ENCODE measurements at places on chromosomes 16 and 17.

DNA sequence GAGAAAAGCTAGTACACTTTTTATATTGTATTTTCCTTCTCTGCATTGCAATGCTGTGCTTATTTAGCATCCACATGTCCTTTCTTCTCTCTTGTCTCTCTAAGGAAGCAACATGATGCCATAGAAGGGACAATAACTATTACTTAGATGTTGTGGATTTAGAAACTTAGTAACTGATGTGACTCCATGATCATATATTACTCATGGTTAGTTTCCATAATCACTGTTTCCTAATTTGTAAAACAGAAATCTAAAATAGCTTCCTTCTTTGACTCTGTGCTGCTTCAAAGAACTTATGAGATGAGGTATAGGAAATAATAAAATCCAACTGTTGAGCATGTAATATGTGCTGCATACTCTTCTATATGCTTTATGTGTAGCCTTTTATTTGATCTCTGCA lies 6.6 kb upstream of the ABCA5 start:
- DNase-seq: no peak

- DNase-seq: no peak
These were observed 11.7 kb upstream of the CD300LD start for GRCh38 chr17:74603746-74604145.

GRCh38 chr17:71966459-71967313 lies 154.1 kb upstream of the SOX9 start:
- DNase-seq: no peak

GRCh38 chr16:30927789-30928378 lies 4.5 kb downstream of the FBXL19 start:
- DNase-seq: peak; percentile 56

DNA sequence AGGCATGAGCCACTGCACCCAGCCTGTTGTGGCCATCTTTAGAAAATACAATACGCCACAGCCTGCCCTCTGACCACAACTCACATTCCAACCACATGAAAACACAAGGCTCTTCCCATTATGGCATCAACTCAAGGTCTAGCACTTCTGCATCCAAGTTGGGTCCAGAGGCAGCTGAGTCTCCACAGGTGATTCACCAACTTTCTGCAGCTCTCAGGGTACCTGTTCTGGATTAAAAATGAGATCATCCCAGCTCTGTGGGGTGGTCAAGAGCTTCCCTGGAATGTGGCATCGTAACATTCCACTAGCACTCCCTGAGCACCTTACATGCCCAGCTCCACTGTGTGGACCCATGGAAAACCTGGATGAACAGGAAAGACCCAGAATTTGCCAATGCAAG lies 9.9 kb upstream of the GUCY2D start:
- no peak for DNase-seq

GRCh38 chr17:21215935-21216334 lies 2.0 kb upstream of the TMEM11 start:
- no peak for DNase-seq
